Choroid plexus epithelial cell (primary cell): ENCODE measurements at places on chromosomes 3 and 15.

- DNase-seq = peak; percentile 74
Measured at GRCh38 chr3:58422756-58423325, 10.8 kb downstream of the PDHB start.

- no peak for DNase-seq
Measured at GRCh38 chr3:120098710-120099109, 4.5 kb upstream of the GSK3B start.

DNA sequence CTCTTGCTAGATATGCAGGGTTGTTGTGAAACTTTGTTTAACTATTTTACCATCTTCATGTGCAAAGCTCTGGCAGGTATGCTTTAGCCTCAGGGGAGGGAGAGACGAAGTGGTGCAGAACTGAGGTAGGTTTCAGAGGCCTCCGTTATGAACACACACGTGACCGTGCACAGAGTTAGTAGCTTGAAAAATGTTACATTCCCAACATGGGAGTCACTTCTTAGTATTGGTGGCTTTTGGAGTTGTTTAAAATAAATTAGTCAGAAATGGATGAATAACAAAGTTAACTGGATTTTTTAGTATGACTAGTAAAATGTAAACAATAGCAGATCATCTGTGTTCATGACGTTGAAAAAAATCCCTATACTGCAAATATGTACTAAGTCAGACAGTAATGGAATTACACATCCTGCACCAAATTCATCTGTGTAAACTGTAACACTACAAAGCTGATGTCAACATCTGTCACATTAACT lies 279.6 kb downstream of the KLF13 start:
- peak; percentile 10 for DNase-seq

DNA sequence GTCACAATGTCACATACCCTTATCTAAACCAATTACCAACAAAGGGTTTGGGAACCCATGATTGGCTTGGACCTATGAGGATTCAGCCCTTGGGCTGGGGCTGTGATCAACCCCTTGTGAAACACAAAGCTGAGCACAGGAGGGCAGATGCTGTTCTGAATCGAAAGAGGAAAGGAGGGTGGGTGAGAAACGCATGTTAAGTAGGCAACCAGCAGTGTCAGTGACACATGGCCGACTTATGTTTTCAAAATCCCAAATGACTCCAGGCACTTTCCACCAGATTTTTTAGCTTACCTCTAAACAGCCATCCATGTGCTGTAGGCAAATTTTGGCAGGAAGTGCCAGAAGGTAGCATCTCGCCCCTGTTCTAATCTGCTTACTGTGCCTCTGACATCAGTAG lies 34.1 kb upstream of the KLHL25 start:
- no peak for DNase-seq

DNA sequence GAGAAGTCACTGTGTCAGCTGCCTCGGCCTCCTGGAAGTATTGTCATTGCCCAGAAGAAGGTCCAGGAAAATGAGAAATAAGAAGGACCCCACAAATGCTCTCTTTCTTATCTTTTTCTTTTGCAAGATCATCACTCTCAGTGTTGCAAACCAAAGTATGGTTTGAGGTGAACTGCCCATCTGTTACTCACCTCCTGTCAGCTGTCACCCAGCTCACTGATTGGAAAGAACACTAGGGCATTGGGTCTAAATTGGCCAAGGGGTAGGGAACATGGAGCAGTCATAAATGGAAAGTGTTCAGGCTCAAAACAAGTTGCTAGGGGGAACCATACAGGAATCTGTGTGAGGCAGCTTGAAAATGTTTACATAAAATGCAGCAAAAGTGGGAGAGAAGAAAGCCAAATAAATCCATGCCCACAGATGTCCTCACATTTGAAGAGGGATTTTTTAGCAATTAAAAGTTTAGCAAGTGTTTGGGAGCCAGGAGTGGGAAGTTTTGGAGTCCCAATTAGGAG lies 431.2 kb upstream of the THBS1 start:
- DNase-seq = no peak

GRCh38 chr15:89486726-89487050 lies 9.7 kb downstream of the RHCG start:
- no peak for DNase-seq

- peak; percentile 36 for DNase-seq
Measured at GRCh38 chr3:41975416-41976103, 13.7 kb upstream of the ULK4 start.

GRCh38 chr3:138717348-138717747 lies 108.8 kb downstream of the FAIM start:
- DNase-seq = no peak

- no peak for DNase-seq
Measured at GRCh38 chr15:90423801-90424319, 35.8 kb downstream of the IQGAP1 start.

GRCh38 chr3:72487946-72488737 lies 360.1 kb downstream of the SHQ1 start:
- DNase-seq = peak; percentile 76
